Right cardiac atrium (tissue), 5 donors: ENCODE measurements at places on chromosomes 2 and 18. TPM values are rescaled to one million over a fixed set of nuclear protein-coding genes. Genes with fewer than 3 reads are reported as not detected.

DNA sequence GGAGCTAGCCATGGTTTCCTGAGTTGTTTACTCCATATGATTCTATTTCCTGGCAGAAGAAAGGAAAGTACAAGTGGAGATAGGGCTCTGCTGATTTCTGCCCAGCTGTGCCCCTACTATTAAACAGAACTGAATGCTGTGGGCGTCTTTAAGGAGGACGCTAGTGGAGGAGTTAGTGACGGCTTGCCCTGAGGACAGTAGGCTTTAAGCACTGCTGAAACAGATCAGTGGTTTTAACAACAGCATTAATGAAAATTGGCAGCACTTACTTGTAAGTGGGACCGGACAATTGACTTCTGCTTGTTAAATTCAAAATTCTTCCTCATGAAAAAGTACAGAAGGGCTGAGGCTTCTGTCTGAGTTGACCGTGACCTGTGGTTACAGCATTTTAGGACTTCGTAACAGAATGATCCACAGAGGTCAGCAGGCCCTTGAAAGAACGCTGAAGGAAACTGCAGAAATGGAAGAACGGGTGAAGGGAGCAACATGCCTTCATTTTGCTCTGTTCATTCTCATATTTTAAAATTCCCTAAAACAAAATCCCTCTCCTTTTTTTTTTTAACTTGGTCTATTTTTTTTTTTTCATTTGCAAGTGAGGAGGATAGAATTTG, 80.6 kb upstream of the CCDC195 start:
- DNase-seq: no peak

GRCh38 chr2:177547122-177547521, 154.5 kb downstream of the AGPS start:
- DNase-seq: no peak

- DNase-seq: no peak
These were observed 440.7 kb downstream of the THSD7B start for GRCh38 chr2:137206069-137206468.

Gene FAM237A
- polyA plus RNA-seq: not detected

Gene GULP1
- 3.5 TPM for polyA plus RNA-seq
